ENCODE measurements at places on chromosomes 12 and 14.

GRCh38 chr12:62190689-62191490, 69.3 kb upstream of the USP15 start:
- DNase-seq: peak; percentile 9
- peak overlapping the region; percentile 68 for H3K4me3 ChIP-seq
- H3K27ac ChIP-seq: no peak overlapping the region
- H3K4me1 ChIP-seq: peaks cover 17% of the 10 kb centered on the region
- H3K27me3 ChIP-seq: peaks cover 47% of the 10 kb centered on the region

- H3K27me3 ChIP-seq: no peaks in the 10 kb centered on the region
Measured at GRCh38 chr12:115758877-115759620, 518.4 kb downstream of the MED13L start.

- no peaks in the 10 kb centered on the region for H3K36me3 ChIP-seq
- no peak overlapping the region for H3K4me3 ChIP-seq
- H3K27me3 ChIP-seq: no peaks in the 10 kb centered on the region
- no peaks in the 10 kb centered on the region for H3K4me1 ChIP-seq
- no peak for DNase-seq
Measured at GRCh38 chr12:55428331-55429243, 2.5 kb downstream of the OR6C76 start.

- no peak for DNase-seq
- H3K4me3 ChIP-seq: no peak overlapping the region
- H3K27ac ChIP-seq: no peak overlapping the region
- H3K36me3 ChIP-seq: no peaks in the 10 kb centered on the region
Measured at GRCh38 chr14:84929086-84929485, 600.9 kb upstream of the FLRT2 start.

GRCh38 chr12:116524964-116525379, 34.2 kb upstream of the MAP1LC3B2 start:
- no peaks in the 10 kb centered on the region for H3K27me3 ChIP-seq
- H3K27ac ChIP-seq: 0 out of 2 replicates have a peak overlapping the region, but pooled peaks have one; percentile 89
- peaks cover 61% of the 10 kb centered on the region for H3K4me1 ChIP-seq
- peak; percentile 49 for DNase-seq
- H3K36me3 ChIP-seq: no peaks in the 10 kb centered on the region

GRCh38 chr12:110635055-110635454, 21.1 kb downstream of the TCTN1 start:
- H3K4me3 ChIP-seq: no peak overlapping the region
- DNase-seq: no peak
- no peak overlapping the region for H3K27ac ChIP-seq
- peaks cover 9% of the 10 kb centered on the region for H3K4me1 ChIP-seq
- no peaks in the 10 kb centered on the region for H3K36me3 ChIP-seq

DNA sequence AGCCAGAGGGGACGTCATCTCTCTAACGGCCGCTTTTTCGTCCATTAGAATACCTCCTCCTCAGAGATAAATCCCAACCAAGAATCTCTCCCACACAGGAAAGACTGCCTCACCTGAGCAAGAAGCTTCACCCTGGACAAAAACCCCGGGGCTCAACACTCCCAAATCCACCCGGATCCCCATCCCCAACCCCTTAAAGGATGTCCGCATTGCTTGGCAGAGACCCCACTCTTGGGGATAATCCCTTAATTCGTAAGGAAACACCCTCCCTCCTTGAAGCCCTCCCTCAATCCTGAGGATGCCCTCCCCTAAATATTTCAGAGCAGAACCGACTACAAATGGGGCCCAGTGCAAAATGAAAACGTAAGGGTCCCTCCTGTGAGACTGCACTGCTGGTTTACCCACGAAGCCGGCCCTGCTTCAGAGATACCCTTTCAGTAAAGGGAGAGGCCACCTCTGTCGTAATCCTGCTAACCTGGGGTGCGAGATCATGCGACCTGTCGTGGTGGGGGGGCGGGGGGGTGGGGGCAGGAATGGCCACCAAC, 655 bp upstream of the DYNLL1 start:
- H3K4me3 ChIP-seq: peak overlapping the region; percentile 99
- H3K27me3 ChIP-seq: no peaks in the 10 kb centered on the region
- peaks cover 14% of the 10 kb centered on the region for H3K36me3 ChIP-seq
- peak; percentile 21 for DNase-seq
- peaks cover 20% of the 10 kb centered on the region for H3K4me1 ChIP-seq
- no peak overlapping the region for H3K27ac ChIP-seq

DNA sequence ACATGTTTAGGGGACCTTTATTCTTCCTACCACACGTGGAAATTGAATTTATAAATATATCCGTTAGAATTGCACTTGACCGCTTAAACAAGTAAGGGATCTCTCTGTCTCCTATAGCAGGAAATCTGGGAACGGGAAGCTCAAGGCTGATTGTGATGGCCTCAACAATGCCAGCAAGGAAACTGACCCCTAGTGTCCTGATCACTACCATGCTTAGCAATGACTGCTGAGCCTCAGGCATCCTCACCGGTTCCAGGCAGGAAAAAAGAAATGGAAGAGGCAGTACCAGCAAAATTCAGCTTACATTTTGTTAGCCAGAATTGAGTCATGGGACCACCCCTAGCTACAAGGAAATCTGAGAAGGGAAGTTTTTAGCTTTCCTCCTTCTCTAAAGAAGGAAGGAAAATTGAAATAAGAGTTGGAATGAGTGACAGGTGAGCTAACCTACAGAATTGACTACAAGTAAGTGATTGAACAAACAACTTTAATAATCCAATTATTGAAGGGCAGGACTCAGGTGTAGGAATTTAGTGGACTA, 43.9 kb upstream of the AMN1 start:
- H3K36me3 ChIP-seq: no peaks in the 10 kb centered on the region
- H3K27me3 ChIP-seq: peaks cover 5% of the 10 kb centered on the region
- no peak overlapping the region for H3K4me3 ChIP-seq

- H3K27me3 ChIP-seq: no peaks in the 10 kb centered on the region
- H3K36me3 ChIP-seq: no peaks in the 10 kb centered on the region
- H3K4me1 ChIP-seq: peaks cover 46% of the 10 kb centered on the region
- peak; percentile 67 for DNase-seq
- H3K27ac ChIP-seq: peak overlapping the region; percentile 84
Measured at GRCh38 chr14:68526512-68527091, 266.3 kb downstream of the ZFP36L1 start.

DNA sequence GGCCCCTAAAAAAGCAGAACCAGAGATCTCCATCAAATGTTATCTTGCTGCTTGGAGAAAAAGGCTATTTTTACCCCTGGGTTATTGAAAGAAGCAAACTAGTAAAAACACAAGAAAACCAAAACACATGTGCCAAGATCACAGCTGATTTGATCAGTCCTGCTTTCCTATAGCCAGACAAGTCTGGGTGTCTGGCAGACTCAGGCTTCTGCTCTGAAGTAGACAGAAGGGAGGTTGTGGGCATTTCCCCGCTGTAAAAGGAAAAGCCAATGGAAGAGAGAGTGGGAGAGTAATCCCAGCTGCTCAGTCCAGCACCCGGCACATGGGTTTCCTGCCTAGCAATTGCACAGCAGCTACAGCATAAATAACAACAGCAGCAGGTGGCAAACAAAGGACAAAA, 177.9 kb downstream of the PHLDA1 start:
- no peaks in the 10 kb centered on the region for H3K36me3 ChIP-seq
- H3K4me3 ChIP-seq: no peak overlapping the region
- no peaks in the 10 kb centered on the region for H3K27me3 ChIP-seq
- DNase-seq: no peak

DNA sequence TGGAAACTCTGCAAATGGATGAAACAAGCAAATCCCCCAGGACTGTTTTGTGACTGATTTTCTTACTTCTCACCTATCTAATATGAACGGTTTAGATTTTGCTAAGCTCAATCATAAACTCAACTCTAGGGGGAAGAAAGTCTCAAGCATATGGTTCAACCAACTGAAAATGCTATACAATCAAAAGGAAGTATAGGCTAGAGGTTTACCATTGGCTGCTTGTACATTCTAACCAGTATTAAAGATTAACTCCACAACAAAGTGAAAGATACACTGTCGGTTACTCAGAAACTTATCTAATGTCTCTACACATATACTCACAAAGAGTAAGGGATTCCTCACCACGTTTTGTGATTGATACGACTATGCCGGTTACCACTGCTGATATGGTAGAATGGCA, 281.8 kb upstream of the SOX5 start:
- H3K4me1 ChIP-seq: no peaks in the 10 kb centered on the region
- H3K27ac ChIP-seq: no peak overlapping the region
- no peaks in the 10 kb centered on the region for H3K36me3 ChIP-seq
- no peak for DNase-seq
- H3K4me3 ChIP-seq: no peak overlapping the region

GRCh38 chr14:82667501-82667900, 1133.8 kb upstream of the SEL1L start:
- no peaks in the 10 kb centered on the region for H3K4me1 ChIP-seq
- peaks cover 5% of the 10 kb centered on the region for H3K36me3 ChIP-seq
- H3K27ac ChIP-seq: no peak overlapping the region
- no peak overlapping the region for H3K4me3 ChIP-seq

DNA sequence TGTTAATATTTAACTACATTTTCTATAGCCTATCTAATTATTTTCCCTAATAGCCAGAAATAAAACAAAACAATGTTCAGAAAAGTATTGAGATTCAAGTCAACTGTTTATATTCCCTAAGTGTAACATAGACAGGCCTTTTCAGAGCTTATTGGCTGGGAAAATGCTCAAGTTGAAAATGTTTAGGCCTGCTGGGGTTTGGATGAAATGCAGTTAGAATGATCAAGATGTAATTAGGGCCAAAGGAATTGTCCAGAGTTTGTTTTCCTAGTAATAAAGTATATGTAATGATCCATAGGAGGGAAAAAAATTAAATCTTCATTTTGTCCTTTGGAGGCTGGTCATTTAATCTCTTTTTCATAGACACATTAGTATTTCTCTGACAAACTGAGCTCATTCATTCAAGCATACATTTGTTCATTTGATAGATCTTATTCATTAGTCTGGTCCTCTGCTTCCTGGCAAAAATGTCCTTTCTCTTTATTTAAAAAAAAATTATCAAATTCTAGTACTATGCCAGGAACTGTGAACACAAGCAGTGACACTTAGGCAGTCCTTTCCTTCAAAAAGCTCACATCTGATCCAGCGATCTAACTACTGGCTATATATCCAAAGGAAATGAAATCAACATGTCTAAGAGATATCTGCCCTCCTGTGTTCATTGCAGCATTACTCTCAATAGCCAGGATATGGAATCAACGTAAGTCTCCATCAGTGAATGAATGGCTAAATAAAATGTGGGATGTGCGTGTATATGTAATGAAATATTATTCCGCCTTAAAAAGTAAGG, 40.1 kb upstream of the NEDD1 start:
- no peak for DNase-seq
- no peak overlapping the region for H3K27ac ChIP-seq
- H3K4me1 ChIP-seq: peaks cover 7% of the 10 kb centered on the region
- no peaks in the 10 kb centered on the region for H3K36me3 ChIP-seq

GRCh38 chr14:71130491-71131179, 223.4 kb downstream of the PCNX1 start:
- H3K27ac ChIP-seq: peak overlapping the region; percentile 67
- no peaks in the 10 kb centered on the region for H3K27me3 ChIP-seq
- peak overlapping the region; percentile 62 for H3K4me3 ChIP-seq
- H3K36me3 ChIP-seq: no peaks in the 10 kb centered on the region

DNA sequence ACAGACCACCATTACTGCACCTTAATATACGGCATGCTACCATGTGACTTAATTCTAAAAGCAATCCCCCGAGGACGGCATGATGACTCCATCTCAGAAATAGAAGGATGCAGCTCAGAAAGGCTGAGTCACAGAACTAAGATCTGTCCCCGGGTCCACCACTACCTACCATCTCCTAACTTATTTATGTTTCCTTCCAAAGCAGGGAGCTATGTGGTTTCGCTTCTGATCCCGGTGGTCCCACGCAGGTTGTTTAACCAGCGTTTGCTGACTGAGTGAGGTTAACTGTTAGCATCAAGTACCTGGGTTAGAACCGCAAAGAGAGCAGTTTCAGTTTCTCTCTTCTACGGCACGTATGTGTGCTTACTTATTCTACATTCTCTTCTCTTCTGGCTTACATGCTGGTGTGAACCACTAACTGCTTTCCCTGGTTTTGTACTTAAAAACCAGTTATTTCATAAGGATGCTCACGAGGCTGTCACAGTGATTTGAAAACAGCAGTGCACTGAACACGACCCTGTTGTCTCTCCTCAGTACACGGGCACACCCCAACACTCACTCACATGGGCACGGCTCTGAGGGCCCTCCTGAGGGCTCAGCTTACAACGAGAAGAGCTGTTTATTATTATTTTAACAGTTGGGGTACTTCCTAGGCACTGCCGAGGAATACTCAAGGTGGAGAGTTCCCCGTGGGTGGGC, 66.7 kb downstream of the CCDC88C start:
- DNase-seq: no peak
- H3K27ac ChIP-seq: no peak overlapping the region
- 0 out of 2 replicates have a peak, but pooled peaks cover 4% of the 10 kb centered on the region for H3K4me1 ChIP-seq
- H3K27me3 ChIP-seq: peaks cover 45% of the 10 kb centered on the region
- no peak overlapping the region for H3K4me3 ChIP-seq
- H3K36me3 ChIP-seq: no peaks in the 10 kb centered on the region

GRCh38 chr14:104681689-104682074, 7.7 kb upstream of the INF2 start:
- peak overlapping the region; percentile 63 for H3K4me3 ChIP-seq
- no peaks in the 10 kb centered on the region for H3K27me3 ChIP-seq
- H3K4me1 ChIP-seq: peaks cover 30% of the 10 kb centered on the region
- peak; percentile 82 for DNase-seq
- H3K36me3 ChIP-seq: no peaks in the 10 kb centered on the region

DNA sequence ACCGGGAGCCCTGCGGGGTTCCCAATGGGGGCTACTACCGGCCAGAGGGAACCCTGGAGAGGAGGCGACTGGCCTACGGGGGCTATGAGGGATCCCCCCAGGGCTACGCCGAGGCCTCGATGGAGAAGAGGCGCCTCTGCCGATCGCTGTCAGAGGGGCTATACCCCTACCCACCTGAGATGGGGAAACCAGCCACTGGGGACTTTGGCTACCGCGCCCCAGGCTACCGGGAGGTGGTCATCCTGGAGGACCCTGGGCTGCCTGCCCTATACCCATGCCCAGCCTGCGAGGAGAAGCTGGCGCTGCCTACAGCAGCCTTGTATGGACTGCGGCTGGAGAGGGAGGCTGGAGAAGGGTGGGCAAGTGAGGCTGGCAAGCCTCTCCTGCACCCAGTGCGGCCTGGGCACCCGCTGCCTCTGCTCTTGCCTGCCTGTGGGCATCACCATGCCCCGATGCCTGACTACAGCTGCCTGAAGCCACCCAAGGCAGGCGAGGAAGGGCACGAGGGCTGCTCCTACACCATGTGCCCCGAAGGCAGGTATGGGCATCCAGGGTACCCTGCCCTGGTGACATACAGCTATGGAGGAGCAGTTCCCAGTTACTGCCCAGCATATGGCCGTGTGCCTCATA, 9.7 kb downstream of the TNS2 start:
- DNase-seq: no peak
- H3K4me1 ChIP-seq: peaks cover 29% of the 10 kb centered on the region
- H3K27ac ChIP-seq: no peak overlapping the region
- H3K4me3 ChIP-seq: no peak overlapping the region

DNA sequence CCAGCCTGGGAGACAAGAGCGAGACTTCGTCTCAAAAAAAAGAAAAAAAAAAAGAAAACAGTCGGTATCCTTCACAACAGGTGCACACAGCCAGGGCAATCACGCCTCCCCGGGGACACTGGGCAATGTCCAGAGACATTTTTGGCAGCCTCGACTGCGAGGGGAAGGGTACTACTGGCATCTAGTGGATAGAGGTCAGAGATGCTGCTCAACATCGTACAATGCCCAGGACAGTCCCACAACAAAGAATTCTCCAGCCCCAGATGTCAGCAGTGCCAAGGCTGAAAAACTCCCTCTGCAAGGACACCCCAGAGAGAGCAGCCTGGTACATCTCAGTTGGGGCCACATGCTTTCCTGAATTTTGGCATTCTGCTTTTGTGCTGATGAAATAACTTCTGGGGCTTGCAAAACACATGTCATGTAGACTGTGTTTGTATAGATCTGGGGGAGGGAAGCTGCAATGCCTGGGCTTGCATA, 21.5 kb downstream of the ALDH2 start:
- H3K4me3 ChIP-seq: no peak overlapping the region
- peak; percentile 47 for DNase-seq
- peaks cover 4% of the 10 kb centered on the region for H3K4me1 ChIP-seq
- no peaks in the 10 kb centered on the region for H3K27me3 ChIP-seq
- no peak overlapping the region for H3K27ac ChIP-seq
